ENCODE measurements at places on chromosomes 2 and 18. TPM values are rescaled to one million over a fixed set of nuclear protein-coding genes. Genes with fewer than 3 reads are reported as not detected.

SLC14A1 gene
- 0.74 TPM for total RNA-seq

SAG gene
- 0.19 TPM for total RNA-seq

CIDEA gene
- total RNA-seq: not detected

CYP1B1 gene
- 2.4 TPM for total RNA-seq

VAMP5 gene
- total RNA-seq: 21.8 TPM

DSC3 gene
- total RNA-seq: not detected

PLCD4 gene
- 0.49 TPM for total RNA-seq

KCNS3 gene
- 0.14 TPM for total RNA-seq

ACADL gene
- not detected for total RNA-seq

NT5C1B gene
- total RNA-seq: not detected

CYP27C1 gene
- not detected for total RNA-seq

HOXD10 gene
- not detected for total RNA-seq

TIA1 gene
- total RNA-seq: 83.2 TPM

All from activated naive CD4-positive, alpha-beta T cell treated with anti-CD3 and anti-CD28 coated beads for 36 hours (primary cell).